ENCODE measurements at places on chromosomes 6 and 20.

DNA sequence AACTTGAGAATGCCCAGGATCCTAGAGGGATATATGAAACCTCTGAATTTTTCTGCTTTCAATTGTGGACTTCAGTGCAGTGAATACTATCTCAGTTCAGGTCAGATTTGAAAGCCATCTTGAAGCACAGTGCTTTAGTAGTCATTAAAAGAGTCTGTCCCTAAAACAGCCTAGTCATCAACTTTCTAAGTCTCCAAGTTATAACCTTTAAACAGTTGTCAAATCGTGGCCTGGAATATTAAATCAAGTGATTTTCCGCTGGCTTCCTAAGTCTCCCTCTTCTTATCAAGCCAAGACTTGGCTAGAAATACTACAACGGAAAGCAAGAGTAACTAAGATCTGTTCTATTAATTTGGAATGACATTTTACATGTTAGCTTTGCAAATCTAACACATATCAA lies 45.8 kb downstream of the SCML4 start:
- no peak for DNase-seq

GRCh38 chr20:6632187-6632586 lies 135.3 kb upstream of the BMP2 start:
- DNase-seq: no peak

DNA sequence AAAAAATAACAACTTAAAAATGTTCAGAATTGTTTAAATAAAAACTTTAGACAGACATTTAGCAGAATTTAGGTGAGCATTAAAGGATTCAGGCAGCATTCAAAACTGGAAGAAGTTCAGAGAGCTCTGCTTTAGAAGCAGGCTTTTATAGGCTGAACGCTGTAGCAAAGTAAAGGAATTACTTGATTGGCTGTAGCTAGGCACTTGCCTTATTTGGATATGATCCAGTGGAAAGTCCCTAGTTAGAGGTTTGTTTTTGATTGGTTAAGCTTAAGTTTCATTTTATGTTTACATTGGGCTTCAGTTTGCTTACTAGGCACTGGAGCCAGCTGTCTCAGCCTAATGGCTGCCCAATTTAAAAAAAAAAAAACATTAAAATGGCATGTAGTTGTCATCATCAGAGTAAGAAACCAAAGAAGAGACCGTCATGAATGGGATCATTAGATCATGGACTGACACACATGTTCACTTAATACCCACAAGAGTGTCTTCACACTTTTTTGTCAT lies 65.1 kb downstream of the CBFA2T2 start:
- no peak for DNase-seq

DNA sequence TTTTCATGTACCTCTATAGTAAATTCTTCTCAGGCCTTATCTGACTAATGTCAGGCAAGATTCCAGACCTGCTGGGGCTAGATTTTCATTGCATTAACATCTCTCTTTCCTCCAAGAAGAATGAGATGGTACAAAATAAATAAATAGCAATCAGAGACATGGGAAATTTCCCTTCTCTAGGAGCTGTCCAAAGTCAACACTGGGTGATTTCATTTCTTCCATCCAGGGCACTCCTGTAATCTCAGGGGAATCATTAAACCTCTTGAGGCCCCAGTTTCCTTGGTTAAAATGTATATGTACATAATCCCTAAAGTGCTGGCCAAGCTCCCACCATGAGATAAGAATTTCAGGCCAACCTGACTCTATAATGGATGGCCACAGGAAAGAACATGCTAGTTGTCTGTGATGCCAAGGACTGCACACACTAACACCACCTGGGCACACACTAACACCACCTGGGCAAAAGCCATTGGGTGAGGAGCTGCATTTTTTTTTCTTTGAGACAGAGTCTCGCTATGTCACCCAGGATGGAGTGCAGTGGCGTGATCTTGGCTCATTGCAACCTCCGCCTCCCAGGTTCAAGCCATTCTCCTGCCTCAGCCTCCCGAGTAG lies 912 bp downstream of the IL17F start:
- no peak for DNase-seq

GRCh38 chr20:2706688-2707352 lies 14.2 kb downstream of the EBF4 start:
- no peak for DNase-seq

DNA sequence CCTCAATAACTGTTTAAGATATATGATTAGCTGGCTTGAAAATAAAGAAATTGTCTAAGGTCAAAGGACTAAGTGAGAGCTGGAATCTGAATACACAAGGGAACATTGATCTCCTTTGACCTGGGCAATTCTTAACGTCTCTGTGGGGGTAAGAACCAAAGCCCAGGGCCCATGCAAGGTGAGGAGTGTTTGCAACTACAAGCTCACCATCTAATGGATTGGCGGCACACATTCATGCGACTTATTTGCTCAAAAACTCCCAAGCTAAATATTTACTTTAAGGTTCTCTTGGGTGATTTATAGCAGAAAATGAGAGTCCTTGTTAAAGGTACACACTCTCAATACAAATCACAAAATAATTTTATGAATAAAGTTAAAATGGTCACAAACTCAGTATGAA lies 392.0 kb upstream of the FLRT3 start:
- no peak for DNase-seq

GRCh38 chr6:168724669-168725570 lies 283.9 kb downstream of the SMOC2 start:
- DNase-seq: no peak

GRCh38 chr6:106749609-106750008 lies 120.2 kb downstream of the QRSL1 start:
- DNase-seq: no peak

- no peak for DNase-seq
Measured at GRCh38 chr20:61763740-61764400, 301.8 kb downstream of the TAF4 start.

GRCh38 chr6:117288083-117288715 lies 22.8 kb downstream of the VGLL2 start:
- DNase-seq: no peak

DNA sequence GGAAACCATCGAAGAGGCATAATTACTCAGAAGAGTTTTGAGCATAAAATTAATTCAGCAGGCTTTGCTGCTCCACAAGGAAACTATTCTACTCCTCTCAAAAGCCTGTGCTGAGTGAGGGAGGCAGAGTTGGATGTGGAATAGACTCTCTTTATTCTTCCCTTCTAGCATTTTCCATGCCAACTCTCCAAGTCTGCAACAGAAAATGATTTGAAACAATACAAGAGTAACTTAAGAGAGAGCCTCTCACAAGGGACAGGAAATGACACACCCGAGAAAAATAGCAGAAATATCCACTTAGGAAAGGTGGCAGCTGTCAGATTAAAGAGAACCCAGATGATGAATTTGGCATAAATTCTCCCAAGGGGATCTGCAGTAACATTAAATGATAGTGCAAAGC lies 26.3 kb upstream of the LAMP5 start:
- DNase-seq: no peak

GRCh38 chr6:86682297-86682696 lies 255.0 kb upstream of the HTR1E start:
- no peak for DNase-seq

- DNase-seq: no peak
Measured at GRCh38 chr6:135707426-135707825, 144.1 kb upstream of the PDE7B start.

DNA sequence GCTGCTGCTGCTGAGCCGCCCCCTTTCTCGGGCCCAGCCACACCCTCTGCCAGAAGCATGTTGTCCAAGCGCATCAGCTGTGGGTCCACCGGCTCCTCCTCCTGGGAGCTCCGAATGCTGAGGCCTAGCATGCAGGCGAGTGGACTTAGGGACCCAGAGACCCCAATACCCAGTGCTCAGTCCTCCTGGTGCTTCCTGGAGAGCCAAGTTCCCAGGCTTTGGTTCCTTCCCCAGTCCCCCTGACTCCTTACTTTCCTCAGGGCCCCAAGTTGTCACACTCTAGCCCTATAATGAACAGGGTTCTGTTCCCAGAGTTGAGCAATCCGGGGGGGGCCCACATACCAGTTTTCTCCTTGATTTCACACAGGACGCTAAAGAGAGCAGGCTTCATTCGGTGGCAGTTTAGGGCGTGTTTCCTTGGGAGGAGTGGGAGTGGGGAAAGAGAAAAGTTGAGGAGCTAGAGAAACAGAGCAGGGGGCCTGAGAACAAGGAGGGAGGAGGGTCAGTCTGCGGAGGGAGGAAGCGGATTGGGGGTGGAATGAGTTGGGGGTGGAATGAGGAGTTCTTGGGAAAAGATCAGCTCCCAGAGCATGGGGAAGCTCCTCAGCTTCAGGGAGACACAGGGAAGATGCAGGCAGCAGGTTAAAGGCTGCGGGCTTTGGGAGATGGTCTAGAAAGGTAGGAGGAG lies 1.5 kb downstream of the PBX2 start:
- DNase-seq: no peak

- no peak for DNase-seq
Measured at GRCh38 chr6:134814076-134814695, 135.7 kb downstream of the ALDH8A1 start.

DNA sequence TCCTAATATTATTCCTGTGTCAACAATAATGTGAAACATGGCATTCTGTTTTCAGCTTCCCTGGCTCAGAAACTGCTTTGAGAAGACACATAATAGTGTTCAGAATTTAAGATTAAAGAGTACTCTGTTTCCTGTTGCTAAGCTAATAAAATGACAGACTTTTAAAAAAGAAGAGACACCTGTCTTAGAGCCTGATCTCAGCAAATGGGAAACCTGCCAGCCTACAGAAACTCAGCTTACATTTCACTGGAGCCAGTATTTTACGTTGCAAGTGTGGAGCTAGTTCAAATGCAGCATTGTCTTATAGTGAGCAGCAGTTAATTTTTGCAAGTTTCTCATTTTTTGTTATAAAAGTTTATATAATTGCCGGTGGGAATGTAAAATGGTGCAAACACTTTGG lies 28.8 kb downstream of the KIZ start:
- DNase-seq: no peak

GRCh38 chr6:41272591-41273240 lies 13.8 kb downstream of the TREM1 start:
- no peak for DNase-seq

DNA sequence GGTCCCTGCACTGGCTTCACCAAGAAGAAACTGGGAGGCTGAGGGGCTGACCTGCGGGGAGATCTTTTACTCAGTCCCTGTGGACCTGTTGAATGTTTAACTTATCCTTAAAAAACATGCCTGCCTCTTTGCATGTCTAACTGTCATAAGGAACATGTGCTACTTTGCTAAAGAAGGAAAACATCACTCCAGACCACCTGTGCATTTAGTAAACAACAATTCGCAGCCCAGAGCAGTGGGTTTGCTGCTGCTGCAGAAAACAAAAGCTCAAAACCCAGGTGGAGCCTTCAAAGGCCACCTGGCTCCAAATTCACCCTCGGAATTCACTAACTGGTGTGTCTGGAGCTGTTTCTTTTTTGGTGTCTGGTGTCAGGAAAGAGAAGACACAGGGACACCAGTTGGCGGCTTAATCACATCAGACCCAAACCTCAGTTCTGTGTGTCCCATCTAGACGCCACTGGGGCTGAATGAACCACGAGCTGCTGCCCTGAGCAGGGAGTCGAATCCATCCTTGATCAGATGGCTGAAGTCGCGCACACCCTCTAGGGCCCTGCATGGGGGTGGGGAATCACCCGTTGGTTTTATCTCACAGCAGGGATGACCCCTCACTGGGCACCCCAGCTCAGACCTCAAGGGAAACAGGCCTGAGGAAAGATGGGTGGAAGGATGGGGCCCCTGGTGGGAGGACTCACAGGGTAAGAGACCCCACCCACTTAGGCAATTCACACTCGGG lies 344.3 kb downstream of the PREX1 start:
- no peak for DNase-seq

- no peak for DNase-seq
Measured at GRCh38 chr6:23441808-23442461, 684.1 kb upstream of the NRSN1 start.

DNA sequence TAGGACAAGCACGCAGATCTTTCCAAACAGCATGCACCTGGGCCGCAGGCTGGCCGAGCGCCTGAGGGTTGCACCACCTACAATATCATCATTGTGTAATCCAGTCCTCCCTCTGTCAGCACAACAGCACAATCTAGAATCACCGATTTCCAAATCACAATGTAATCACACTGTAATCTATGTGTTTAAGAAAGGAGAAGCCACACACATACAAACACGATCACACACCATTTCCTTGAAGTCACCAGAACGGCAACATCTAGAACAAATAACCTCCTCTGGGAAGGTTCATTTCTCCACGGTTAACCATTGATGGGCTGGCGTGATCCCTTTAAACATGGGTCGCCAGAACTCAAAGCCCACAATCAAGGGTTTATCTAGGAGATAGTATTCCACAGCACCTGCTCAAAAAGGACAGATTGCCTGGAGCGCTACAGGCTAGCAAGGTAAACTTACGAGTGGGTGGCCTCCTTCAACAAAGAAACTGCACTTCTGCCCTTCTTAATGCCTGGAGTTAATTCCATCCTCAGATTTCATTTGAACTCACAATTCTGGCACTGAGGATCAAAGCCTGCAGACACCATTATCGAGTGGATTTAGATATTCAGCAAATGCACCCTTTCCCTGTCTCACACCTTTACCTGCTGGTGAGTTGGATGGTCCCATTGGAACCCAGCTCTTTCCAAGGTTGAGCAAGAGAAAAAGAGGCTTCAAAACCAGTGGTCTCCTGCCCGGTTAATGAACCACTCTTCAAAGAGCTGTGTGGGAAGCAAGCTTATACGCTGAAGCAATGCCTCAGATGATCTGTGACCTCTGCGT lies 83.8 kb upstream of the FOXQ1 start:
- DNase-seq: no peak

GRCh38 chr20:55086421-55086820 lies 611.0 kb downstream of the DOK5 start:
- DNase-seq: no peak

- DNase-seq: no peak
Measured at GRCh38 chr20:25592135-25592852, 7.0 kb upstream of the NINL start.

- DNase-seq: no peak
Measured at GRCh38 chr6:97406633-97407032, 123.6 kb upstream of the MMS22L start.

DNA sequence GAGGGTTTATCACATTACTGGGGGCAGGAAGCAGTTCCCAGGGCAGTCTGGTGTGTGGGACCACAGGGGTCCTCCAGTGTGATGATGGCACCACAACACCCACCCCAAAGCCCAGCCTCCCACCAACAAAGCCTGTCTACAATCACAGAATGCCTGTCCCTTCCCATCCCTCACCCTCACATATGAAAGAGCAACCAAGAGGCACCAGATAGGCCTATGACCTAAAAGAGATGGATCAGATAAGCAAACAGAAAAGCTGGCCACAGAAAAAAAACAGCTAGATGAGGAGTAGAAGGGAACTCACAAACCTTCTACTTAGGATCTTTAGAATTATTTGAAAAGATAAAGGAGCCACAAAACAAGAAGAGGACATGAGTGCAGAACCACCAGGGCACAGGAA lies 54.3 kb downstream of the SERAC1 start:
- no peak for DNase-seq

- DNase-seq: no peak
Measured at GRCh38 chr6:154251116-154251515, 105.5 kb downstream of the IPCEF1 start.

GRCh38 chr6:162485464-162485863 lies 242.1 kb downstream of the PRKN start:
- no peak for DNase-seq

- DNase-seq: no peak
Measured at GRCh38 chr6:170128811-170129681, 161.8 kb downstream of the DLL1 start.
